CD4-positive, alpha-beta memory T cell (primary cell): ENCODE measurements at places on chromosomes 5 and 9.

- no peak for DNase-seq
Observed at GRCh38 chr9:110592044-110592830, 12.7 kb upstream of the SVEP1 start.

GRCh38 chr9:130459941-130460669, 15.3 kb downstream of the ASS1 start:
- no peak for DNase-seq

GRCh38 chr5:4142842-4143241, 547.2 kb downstream of the IRX1 start:
- DNase-seq, result no peak

DNA sequence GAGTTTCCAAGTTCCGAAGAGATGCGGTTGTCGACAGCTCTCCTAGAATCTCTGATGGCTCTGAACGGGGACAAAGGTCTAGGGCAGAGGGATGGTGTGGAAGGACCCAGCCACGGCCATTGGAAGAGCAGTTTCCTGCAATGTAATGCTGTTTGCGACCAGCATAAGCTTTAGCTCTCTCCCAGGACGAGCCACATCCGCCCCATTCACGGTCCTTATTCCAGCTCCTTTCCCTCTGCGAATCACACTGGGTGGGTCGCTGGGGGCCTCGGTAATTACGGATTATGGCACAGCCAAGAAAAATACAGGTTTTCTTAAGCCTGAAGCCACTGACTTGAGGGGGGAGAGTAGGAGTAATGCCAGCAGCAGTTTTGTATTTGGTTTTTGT, 22.7 kb downstream of the ANXA2R start:
- DNase-seq, result no peak

DNA sequence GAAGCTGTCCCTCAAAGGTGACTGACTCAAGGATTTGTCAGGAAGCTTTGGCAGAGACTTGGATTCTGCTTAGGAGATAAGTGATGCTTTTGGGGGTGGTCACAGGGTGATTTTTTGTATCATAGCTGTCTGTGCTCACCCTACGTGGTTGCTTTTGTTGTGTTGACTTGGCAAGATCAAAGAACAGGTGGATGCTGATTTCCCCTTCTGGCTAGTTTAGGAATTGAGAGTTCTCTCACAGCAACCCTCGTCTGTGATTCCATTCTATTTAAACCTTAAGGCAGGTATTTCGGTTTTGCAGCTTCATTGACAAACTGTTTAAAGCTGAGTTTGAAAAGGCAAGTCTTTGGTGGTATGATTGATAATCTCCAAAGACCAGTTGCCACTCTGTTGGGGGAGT, 27.2 kb downstream of the ARHGAP26 start:
- DNase-seq, result no peak

DNA sequence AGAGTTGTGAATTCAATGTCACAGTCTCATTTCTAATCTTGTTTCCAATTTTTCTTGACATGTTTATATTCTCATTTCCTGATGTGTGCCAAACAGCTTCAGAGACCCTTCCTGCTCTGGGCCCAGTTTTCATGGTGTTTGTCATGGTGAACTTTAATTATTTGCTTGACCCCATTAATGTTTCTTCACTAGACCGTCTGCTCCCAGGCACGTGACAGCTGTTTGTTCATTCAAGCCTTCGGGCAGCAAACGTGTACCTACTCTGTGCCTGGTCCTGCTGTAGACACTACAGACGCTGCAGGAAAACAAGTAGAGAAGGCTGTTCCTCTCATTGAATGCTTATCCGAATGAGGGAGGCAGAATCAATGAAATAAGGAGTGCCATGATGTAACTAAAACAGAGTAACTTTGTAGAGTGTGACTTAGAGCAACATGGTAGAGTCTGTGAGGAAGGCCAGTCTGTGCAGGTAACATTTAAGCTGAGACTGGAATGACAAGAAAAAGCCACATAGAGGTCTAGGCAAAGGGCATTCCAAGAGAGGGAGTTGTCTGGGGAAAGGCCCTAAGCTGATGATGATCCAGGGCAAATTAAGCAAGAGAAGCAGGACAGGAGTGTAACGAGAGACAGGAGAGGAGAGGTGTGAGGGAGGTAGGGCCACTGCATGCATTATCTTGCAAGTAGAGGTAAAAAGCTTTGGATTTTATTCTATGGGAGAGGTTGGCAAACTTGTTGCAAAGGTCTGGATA, 191.4 kb downstream of the SEMA5A start:
- DNase-seq, result no peak

- DNase-seq, result peak; percentile 41
Observed at GRCh38 chr5:141084487-141084989, 9.9 kb upstream of the PCDHB2 start.

- DNase-seq, result no peak
Observed at GRCh38 chr5:74356009-74356695, 284.4 kb downstream of the ENC1 start.

GRCh38 chr5:58887721-58888409, 305.0 kb downstream of the RAB3C start:
- DNase-seq, result no peak

DNA sequence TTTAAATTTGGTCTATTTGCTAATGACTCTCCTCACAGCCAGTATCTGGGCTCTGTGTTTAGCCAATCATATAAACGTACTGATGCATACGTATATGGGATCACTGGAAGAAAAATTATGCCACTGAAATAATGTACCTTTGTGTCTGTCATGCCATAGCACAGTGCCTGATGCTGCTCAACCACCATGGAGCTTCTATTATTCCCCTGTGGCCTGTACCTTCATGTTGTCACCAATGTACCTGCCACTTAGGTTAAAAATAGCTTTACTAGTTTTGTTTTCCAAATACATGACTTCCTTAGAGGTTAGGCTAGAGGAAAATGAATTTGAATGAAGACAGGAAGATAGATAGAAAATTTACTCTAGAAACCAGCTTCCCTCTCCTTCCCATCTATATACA, 34.6 kb downstream of the HACD4 start:
- DNase-seq, result no peak

- DNase-seq, result no peak
Observed at GRCh38 chr5:96565582-96566265, 96.5 kb upstream of the CAST start.

- DNase-seq, result no peak
Observed at GRCh38 chr9:123002754-123003153, 30.7 kb upstream of the GPR21 start.

DNA sequence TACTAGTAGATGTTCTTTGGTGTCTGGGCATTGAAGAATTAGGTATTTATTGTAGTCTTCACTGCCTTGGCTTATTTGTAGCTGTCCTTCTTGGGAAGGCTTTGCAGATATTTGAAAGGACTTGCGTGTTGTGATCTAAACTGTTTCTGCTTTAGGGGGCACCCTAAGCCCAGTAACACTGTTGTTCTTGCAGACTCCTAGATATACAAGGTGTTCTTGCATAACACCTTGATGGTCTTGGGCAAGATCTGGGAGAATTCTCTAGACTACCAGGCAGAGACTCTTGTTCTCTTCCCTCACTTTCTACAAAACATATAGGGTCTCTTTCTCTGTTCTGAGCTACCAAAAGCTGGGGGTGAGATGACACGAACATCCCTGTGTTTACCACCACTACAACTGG, 179.1 kb downstream of the FAM170A start:
- DNase-seq, result no peak

DNA sequence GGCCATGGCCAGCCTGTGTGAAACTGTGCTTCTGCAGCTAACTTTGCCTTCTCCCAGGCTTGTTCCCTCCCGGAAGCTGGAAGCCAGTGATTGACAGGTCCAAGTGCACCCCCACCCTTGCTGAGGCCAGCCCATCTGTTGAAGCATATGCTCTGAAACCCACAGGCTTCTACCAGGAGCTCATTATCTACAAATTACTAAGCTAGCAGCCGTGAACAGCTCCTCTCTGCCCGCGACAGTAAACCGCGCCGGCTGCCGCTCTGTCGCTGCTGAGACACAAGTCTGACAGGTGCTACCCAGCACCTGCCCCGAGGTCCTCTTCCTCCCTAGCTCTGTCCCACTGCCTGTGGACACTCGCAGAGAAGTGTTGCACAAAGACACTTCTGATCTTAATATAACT, 490.9 kb downstream of the GADD45G start:
- no peak for DNase-seq

DNA sequence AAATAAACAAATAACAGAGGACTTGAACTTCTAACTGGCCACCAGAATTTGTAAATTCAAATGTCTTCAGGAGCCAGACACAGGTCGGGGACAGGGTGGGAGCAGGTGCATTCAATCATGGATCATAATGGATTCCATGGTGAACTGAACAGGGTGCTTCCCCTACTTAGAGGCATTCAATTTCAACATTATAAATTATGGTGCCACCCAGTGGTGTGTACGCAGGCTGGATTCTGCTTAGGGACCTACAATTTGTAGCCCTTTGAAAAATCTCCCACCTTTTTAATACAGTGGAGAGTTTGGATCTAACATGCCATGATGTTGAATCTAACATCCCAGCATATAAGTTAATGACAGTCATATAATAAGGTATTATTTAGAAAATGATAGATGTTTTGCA, 22.3 kb downstream of the KLF9 start:
- no peak for DNase-seq

DNA sequence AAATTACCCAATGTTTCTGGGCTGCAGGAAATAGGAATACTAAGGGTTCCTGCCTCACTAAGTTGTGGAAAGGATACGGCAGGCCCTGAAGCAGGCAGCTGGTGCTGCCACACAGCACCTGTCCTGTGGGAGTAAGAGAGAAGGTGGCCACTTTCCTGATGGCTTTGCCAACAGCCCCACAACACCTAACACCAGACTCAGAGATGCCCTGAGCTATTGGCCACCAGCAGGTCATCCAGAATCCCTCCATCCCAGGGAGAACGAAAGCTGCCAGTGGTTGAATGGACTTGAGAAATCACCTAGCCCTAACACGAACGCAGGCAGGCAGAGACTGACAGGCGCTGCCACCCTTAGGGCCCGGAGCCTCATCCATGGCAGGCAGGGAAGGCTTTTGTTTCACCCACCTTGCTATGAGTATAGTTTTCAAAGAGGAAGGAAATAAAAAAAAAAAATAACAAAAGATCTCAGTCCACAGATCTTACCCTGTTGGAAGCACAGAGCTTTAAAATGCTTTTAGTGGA, 82.2 kb downstream of the DCP2 start:
- DNase-seq, result no peak

DNA sequence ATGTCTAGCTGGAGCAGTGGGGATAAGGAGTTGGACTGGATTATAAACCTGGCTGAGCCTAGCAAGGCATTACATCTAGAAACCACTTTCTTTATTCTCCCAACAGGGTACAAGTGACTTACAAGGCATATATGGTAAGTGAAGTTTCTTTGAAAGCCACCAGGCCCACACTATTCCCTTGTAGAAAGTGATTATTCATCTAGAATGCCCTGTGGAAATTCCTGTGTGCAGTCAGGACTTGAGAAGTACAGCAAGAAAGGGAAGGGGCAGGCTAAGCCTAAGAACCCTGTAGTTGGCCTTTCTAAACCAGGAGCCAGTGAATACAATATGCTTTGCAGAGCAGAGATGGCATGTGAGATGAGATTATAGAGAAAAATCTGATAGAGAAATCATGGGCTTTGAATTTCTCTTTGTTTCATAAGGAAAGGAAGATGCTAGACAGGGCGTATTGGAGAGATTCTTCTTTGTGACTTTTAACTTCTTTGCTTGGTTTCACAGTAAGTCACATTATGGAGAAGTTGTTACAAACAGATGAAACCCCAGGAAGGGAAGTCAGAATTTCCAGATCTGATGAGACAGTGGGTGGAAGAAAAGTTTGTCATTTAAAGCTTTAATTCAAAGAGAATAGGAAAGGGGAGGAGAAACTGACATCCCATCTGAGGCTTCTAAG, 321.7 kb downstream of the NDUFS4 start:
- DNase-seq, result no peak

DNA sequence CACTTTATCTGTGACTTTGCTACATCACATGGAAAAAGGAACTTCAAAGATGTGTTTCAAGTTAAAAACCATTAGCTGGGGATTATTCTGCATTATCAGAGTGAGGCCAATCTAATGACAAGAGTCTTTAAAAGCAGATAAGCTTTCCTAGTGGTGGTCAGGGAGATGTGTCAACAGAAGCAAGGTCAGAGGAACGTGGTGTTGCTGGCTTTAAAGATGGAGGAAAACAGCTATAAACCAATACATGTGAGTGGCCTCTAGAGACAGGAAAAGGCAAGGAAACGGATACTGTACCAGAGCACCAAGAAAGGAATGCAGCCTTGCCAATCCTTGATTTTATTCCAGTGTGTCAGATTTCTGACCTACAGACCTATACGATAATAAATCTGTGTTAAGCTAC, 204.2 kb downstream of the TAF11L14 start:
- DNase-seq, result no peak

GRCh38 chr5:100904259-100904861, 1.3 kb upstream of the ST8SIA4 start:
- peak; percentile 46 for DNase-seq

- DNase-seq, result no peak
Observed at GRCh38 chr5:6360323-6361072, 17.8 kb downstream of the MED10 start.

- DNase-seq, result peak; percentile 29
Observed at GRCh38 chr5:67350618-67351201, 154.1 kb upstream of the CD180 start.

GRCh38 chr5:32163053-32163452, 11.1 kb downstream of the GOLPH3 start:
- no peak for DNase-seq

GRCh38 chr9:76725011-76725546, 39.2 kb upstream of the PCA3 start:
- DNase-seq, result no peak

DNA sequence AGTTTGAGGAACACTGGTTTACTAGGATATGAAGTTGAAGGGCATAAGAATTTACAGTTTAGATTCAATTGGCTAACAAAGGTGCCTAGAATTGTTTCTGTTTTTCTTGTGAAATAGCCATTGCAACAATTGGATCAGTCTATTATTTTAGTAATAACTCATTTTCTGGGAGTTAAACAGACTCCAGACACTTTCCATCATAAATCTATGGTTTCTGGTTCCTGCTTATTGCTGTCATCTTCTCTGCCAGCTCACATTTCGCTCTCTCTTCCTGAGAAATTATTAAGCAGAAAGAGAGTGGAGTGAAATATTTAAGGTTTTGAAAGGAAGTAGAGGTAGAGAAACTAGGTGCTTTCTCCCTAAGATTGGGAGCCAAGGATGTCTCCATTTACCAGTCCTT, 165.1 kb upstream of the PRR16 start:
- DNase-seq, result no peak

GRCh38 chr5:59660737-59661136, 232.8 kb downstream of the PDE4D start:
- no peak for DNase-seq

- no peak for DNase-seq
Observed at GRCh38 chr9:112273876-112274275, 59.5 kb downstream of the PTBP3 start.

GRCh38 chr9:87010626-87011025, 63.3 kb upstream of the GAS1 start:
- no peak for DNase-seq

GRCh38 chr5:124045412-124045811, 533.4 kb downstream of the CSNK1G3 start:
- no peak for DNase-seq

DNA sequence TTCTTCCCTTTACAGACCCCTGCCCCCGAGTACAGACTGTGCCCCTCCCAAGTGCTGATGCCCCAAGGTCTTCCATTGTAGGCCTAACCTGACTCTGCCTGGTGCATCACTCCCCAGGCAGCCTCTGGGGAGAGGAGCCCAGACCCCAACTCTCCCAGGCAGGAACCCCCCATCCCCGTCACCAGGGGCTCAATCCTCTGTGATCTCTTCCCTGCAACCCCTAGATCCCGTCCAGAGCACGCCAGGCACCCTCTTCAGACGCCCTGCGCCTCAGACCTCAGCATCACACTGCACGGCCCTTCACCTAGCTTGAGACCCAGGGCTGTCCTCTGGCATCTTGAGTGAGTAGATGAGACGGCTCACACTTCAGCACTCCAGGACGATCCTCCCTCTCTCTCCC, 6.4 kb upstream of the EGR1 start:
- no peak for DNase-seq
